ENCODE measurements at places on chromosomes 11 and 22. TPM values are rescaled to one million over a fixed set of nuclear protein-coding genes. Genes with fewer than 3 reads are reported as not detected.

- DNase-seq: no peak
Measured at GRCh38 chr11:83367745-83368144, 81.6 kb upstream of the CCDC90B start.

DNA sequence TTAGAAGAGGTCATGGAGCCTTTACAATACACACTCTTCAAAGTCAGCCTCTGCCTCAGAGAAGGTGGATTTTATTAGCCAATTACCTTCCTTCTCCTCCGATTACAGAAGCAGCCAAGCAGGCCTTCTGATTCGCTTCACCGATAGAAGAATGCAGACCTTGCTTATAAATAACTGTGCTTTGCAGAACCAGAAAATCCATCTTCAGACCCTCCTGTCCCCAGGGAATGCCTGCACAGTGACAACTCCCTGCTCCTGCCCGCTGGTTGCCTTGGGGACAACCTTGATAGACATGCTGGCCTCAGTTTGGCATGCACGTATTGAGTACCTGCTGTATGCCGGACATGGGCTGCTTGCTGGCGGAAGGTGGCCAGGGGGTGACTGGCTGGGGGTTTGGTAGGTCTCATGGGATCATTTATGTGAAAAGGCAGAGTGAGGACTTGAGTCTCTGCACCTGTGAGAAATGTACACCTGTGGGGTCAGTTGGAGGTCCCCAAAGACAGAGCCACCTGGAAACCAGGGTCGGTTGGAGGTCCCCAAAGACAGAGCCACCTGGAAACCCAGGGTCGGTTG lies 1238.7 kb downstream of the BRD1 start:
- no peak for DNase-seq

DNA sequence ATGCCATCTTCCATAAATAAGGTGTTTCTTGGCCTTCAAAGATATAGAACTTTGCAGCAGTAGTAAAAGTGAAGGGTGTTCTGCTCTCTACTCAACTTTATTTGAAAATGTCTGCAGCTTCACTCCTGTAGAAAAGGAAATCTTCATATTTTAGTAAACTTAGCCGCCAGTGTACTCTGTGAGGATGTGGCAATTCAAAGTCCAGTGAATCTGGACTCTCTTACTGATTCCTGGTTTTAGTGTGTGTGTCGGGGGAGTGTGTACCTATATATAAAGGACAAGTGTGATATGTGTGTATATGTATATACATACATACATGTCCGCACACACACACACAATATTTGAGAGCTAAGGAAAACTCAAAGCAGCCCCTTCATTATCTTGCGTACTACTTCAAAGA lies 134.3 kb upstream of the LDLRAD3 start:
- DNase-seq: no peak

DNA sequence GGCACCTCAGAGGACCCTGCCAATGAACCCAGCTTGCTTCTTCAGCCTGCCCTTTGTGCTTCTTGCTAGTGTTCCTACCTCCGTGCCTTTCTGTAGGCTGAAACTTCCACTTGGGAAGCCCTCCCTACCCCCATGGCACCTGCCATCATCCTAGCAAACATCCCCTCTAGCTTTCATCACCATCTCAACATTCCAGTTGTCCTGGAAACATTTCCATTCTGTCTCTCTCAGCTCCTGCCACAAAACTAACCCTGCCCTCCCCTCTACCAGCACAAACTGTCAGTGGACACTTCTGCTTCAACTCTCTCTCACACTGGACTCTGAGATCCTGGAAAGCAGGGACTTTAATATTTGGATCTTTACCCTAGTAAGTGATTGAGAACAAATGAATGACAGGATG lies 525.8 kb upstream of the TENM4 start:
- DNase-seq: no peak

DNA sequence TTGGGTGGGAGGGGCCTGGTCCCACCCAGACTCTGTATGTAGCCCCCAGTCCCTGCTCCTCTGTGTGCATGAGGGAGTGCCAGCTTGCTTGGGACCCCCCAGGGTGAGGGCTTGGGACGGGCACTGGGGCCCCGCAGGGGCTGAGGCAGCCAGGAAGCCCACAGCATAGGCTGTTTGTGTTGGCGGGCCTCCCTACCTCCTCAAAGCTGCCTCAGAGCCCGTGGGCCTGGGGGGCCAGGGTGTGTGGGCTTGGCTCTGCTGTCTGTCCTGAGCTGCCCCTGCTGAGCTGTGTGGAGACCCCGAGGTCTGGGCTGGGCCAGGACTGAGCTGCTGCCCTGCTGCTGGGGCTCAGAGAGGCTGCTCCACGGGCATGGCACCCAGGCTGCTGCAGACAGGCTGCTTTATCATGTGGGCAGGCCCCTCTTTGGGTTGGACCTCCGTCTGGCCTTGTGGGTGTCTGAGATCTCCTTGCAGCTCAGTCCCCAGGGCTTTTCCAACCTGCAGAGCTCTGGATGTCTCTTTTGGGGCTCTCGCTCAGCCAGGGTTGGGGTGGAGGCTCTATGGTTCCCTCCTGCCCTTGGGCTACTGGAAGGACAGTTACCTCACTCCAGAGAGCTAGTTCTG lies 3.3 kb downstream of the TSPAN4 start:
- no peak for DNase-seq

DNA sequence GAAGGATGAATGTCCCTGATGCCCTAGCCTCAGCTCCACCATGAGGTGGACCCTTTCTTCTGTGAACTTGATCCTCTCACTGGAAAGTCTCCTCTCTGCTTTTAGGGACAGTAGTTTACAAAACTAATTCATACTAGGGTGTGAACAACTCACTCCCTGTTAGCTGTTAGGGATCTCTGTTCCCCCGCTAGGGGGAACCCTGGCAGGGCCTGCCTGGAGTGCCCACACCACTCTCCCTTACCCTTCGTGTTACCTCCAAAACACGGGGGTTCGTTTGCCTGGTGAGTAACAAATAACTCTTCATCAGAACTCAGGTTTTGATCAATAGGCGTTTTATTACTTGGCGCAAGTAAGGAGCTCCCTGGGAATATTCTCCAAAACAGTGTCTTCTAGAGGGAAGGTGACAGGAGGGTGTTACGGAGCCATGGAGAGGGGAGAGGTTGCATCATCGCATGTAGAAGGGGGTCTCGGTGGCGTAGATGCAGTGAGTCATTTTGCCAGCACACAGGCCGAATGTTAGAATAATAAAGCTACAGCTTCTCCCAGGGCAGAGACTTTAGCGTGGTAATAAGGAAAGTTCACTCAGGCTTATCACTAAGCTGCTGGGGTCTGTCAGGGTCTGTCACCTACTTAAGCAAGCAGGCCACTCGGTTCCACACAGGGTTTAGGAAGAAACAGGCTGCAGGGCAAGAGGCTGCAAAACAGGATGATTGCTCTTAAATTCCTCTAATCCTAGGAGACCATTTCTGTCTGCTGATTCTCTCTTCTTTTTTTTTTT lies 45.8 kb downstream of the C11orf96 start:
- no peak for DNase-seq

GRCh38 chr11:65474864-65475263 lies 24.0 kb upstream of the MALAT1 start:
- DNase-seq: no peak

DNA sequence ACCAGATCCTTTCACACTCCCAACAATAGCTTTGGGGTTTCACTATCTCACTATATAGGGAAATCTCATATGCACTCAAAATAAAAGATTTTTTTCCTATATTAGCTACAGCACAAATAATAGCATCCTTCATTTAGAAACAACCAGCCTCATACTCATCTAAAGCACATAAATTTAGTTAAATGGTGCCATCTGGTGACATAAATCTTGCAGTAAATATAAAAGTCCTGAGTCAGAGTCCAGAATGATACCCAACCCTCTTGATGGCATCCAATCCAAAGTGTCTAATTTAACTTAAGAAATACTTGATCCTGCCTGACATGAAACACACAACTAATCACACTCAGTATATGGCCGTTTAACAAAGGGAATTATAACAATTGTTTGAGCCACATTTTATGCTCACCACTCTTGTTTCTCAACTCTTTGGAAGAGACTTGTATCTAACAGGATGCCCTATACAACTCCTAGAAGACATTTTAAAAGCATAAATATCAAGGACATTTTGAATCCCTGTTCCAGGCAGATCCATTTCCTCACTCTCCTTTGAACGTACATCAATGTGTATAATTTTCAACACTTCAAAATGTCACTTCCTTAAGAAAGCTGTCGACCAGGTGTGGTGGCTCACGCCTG lies 36.2 kb downstream of the DLG2 start:
- DNase-seq: no peak

- DNase-seq: no peak
Measured at GRCh38 chr11:130223291-130223971, 63.8 kb downstream of the ST14 start.

DNA sequence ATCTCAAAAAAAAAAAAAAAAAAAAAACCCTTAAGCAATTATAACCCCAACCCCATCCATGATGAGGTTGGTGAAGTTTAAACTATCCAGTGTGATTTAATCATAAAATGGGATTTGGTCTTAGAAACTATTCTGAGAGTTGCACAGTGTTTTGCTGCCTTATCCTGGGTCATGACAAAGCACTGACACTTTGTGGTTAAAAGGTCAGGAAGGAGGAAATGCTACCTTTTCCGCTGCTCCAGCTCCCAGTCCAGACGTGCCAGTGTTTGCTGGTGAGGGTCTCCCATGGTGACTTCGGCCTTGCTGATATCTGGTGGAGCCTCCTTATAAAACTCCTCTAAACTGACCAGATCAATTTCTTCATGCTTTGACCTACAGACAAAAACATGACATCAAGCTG lies 14.5 kb downstream of the THOC5 start:
- DNase-seq: no peak

- DNase-seq: no peak
Measured at GRCh38 chr11:101929294-101929915, 13.1 kb upstream of the ANGPTL5 start.

DNA sequence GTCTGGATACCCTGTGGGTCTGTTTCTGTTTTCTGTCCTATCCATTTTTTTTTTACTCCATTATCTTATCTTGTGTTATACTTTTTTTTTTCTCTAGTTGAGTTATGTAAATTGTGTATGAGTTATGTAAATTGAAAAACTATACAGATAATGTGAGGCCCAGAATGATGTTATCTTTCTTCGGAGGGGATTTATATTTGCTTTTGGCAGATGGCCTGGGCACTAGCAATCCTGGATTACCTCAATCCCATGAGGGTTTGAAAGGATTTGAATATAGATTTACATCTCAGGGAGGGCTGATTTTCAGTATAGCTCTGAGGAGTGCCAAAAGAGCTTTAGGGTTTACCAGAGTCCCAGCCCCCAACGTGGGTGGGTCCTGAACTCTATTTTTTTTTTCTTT lies 71.0 kb downstream of the CSTPP1 start:
- DNase-seq: no peak

DNA sequence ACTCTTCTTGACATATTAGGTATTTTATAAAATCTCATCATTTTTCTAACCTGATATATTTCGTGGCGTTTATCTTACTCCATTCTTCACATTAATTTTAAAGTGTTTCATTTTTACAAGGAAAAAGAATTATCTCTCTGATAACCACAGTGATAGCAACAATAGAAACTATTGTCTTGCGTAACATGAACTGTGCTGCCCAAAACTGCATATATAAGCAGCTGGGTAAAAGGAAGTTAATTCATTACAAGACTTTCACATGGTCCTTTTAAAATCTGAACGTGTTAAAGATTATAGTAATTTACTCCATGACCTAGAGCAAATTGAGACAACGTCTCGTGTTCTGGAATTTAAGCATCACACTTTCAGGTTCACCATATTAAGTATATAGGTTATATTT lies 210.4 kb upstream of the GRIA4 start:
- no peak for DNase-seq

GRCh38 chr22:32880061-32880460 lies 78.6 kb downstream of the TIMP3 start:
- no peak for DNase-seq

GRCh38 chr22:47048123-47049077 lies 285.9 kb downstream of the TBC1D22A start:
- DNase-seq: no peak

GRCh38 chr22:42994917-42995562 lies 19.9 kb downstream of the PACSIN2 start:
- no peak for DNase-seq

GRCh38 chr11:9461760-9462134 lies 935 bp downstream of the ZNF143 start:
- DNase-seq: peak; percentile 37

DNA sequence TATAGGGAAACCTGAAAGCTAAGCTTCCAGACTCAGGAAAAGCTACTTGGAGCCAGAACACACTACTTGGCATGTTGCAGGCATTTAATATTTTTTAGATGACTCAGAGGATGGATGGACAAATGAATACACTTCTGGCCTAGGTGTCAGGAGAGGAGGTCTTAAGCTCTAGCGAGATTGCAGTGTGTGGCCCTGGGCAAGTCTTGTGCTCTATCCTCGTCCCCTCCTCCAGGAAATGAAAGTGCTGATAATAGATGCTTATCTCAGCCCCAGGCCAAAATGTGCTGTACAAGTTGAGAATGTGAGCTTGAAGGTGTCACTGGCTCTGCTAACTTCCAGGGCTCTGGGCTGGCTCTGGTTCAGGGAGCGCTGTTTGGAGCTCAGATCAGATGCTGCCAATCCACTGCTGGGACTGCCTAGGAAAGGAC lies 136.3 kb downstream of the PKNOX2 start:
- no peak for DNase-seq

DNA sequence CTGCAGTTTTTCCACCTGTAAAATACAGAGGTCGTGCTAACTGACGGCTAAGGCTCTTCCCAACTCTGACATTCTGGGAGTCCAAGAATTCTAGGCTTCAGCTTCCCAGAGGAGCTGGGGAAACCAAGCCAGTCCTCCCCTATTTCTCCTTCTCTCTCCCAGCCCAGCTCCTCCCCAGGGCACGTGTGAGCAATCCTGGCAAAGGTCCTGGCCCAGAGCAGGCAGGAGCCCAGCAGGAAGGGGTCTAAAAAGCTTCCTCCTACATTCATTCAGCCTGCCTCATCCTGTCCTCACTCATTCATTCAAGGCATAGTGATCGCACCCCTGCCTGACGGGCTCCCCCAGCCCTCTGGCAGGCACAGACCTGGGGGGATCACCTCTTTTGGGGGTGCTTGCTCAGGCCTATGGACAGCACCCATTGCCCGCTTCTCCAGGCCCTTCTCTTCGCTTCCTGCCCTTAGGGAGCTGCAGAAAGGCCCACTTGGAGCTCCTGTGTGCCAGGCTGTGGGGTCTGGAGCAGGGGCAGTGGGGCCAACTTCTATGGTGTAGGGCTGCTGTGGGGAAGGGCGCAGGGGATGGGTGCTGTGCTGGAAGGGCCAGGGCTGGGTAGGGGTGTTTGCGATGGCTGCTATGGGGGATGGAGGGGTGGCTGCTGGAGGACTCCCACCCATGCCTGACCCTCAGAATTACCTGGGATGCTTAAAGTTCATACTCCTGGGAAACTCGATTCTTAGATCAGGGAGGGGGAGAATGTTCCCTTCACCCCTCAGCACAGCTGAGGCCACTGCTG lies 9.8 kb downstream of the KCNC1 start:
- no peak for DNase-seq

Gene OR52E8
- total RNA-seq: not detected

Gene CCDC87
- total RNA-seq: not detected

Gene GPR83
- total RNA-seq: 0.09 TPM

Gene GLYAT
- not detected for total RNA-seq

Gene OR2AG1
- not detected for total RNA-seq

Gene MEI1
- 79.2 TPM for total RNA-seq

Gene MYO7A
- total RNA-seq: 0.47 TPM

Gene ADM2
- 4.4 TPM for total RNA-seq

Gene SCGB1C1
- not detected for total RNA-seq

All from CD4-positive, alpha-beta memory T cell (primary cell).